ENCODE measurements at places on chromosomes 16 and 17.

GRCh38 chr17:67506966-67507365, 129.9 kb downstream of the PITPNC1 start:
- no peak for DNase-seq

DNA sequence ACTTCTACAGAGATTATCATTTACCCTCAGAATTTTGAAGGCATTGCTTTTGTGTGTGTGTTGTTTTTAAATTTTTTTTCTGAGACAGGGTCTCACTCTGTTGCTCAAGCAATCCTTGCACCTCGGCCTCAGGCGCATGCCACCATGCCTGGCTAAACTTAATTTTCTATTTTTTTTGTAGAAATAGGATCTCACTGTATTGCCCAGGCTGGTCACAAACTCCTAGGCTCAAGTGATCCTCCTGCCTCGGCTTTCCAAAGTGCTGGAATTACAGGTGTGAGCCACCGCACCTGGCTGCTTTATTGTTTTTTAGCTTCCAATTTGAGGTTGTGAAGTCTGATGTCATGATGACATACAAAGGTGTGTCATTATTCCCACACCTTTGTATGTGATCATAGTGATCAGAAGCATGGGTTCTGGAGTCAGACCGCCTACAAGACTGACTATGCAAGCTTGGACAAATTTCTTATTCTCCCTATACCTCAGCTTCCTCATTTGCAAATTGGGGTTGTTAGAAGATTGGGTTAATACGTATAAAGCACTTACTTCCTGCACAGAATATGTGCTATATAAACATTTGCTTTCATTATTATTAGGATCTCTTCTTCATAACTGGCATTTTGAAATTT, 5.8 kb downstream of the SEPHS2 start:
- no peak for DNase-seq

GRCh38 chr16:67383284-67383683, 10.0 kb downstream of the TPPP3 start:
- DNase-seq = no peak

DNA sequence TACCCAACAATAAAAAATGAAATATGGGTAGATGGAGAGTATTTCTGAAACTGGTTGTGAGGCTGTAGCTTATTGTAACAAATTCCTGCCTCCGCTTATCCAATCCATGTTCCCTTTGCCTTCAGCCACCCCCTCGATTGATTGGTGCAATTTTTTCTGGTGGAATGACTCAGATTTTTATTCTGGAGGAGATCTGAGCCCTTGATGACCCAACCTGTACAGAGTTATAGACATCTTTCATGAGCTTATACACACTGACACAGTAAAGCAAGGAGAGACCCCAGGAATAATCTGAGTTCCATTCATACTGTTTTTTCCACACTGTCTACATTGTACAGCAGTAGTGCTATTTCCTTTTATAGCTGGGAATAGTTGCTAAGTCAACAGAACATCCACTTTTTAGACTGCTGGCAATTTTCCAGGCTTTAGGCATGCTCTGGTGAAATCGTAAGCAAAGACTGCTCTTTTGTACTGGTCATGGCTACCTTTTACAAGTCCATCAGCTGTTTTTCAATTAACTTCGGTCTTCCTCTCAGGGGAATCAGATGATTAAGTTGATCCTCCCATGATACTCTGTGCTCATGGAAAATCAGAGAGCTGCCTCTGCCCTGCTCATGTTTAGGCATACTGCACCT, 30.1 kb downstream of the CCL4 start:
- DNase-seq = no peak

DNA sequence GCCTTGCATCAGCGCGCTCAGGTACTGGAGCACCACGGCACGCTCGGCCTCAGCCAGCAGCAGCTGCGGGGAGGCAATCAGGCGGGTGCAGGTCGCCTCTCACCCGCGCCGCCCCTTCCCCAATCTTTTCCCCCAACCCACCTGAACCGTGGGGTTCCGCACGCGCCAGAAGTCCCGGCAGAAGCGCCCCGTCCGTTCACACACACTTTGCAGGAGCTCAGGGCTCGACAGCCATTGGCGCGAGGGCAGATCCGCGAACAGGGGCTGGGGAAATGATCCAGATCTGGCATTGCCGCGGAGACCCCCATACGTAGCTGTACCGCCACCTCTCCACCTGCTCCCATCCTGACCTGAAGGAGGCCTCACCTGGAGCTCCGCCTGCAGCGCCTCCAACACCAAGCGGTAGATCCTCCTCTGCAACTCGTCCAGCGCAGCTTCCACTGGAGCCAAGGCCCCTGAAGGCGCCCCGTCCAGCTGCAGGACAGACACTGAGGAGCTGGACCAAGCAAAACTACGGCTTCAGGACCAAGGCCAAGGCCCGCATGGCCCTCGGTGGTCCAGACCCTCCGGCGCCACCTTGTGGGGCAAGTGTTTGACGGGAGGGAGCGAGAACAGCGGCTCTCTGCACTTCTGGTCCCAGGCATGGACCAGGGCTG, 1.4 kb upstream of the MATCAP1 start:
- DNase-seq = peak; percentile 70

DNA sequence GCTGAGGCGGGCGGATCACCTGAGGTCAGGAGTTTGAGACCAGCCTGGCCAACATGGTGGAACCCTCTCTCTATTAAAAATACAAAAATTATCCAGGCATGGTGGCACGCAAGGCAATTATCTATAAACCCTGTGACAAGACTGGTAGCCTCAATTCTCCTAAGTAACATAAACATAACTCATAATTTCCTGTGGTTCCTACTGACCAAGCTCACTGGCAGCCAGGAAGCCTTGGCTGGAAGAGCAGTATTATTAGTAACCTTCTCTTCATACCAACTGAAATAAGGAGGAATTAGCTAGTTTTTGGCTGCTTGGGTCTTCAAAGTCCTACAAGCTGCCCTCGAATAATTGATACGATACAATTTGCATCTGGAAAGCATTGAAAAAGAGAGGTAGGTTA, 31.6 kb upstream of the LRRC37A3 start:
- DNase-seq = no peak

- DNase-seq = no peak
These were observed 2.5 kb upstream of the MT1X start for GRCh38 chr16:56679818-56680217.

DNA sequence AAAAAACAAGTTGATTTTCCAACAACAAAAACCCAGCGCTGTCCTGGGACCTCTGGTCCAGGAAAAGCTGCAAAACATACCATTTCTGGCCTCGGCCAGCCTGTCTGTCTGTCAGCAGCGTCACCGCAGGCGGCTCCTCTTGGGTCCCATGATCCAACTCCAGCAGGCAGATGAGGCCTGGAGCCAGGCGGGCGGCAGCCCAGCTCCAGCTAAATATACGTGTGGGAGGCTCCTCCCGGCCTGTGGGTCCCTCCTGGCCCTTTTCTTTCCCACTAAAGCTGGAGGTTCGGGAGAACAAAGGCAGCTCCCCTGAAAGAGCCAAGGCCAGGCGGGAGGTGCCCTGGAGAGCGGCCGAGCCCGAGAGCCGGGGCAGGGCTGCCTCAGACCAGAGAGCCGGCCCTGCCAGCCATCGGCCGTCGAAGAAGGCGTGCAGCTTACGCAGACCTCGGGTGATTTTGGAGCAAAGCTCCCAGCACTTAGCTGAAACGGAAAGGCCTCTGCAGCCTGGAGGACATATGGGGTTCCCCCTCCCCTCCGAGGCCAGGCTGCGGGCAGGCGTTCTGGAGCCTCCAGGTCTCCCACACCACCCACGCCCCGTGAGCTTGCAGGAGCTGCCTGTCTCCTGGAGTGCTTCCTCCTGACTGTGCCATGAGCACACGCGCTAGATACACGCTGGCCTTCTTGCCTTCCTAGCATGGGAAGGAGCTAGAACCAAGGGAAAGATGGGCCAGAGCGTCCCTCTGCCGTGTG, 19.9 kb upstream of the JPH3 start:
- no peak for DNase-seq

DNA sequence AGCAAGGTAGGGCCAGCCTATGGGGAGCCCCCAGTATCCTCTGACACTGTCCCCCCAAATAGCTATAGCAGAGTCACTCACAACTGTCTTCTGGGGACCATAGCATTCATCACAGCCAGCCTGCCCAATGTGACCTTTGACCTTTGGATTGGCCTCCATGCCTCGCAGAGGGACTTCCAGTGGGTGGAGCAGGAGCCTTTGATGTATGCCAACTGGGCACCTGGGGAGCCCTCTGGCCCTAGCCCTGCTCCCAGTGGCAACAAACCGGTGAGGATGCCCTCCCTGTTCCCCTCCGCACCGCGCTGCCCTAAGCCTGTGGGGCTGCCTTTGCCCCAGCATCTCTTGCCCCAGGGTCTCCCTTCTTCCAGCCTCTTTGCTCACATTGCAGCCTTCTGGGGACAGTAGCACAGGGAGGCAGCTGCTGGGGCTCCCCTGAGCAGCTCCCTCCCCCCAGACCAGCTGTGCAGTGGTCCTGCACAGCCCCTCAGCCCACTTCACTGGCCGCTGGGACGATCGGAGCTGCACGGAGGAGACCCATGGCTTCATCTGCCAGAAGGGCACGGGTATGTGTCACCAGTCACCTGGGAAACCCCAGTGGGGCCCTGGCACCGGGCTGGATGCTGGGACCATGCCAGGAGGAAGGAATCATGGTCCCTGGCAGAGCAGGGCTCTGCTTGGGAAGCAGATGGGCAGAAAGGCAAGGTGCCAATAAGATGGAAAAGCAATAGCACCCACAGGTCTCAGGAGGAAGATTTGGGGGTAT, 61.1 kb downstream of the MRC2 start:
- no peak for DNase-seq

DNA sequence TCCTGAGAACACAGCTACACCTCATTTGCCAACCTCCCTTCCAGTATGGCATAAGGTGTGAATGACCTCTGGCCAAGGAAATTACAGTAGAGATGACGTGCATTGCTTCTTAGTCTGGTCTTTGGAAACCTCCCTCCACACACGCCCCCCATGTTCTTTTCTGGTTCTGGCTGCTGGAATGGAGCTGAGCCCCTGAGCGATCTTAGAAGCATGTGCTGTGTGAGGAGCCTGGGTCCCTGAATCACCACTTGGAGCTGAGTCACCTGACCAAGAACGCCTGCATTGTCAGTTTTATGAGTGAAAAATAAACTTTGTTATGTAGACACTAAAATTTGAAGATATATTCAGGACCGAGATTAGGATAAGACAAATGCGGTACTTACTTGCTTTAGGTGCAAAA, 51.4 kb downstream of the HS3ST3A1 start:
- no peak for DNase-seq

DNA sequence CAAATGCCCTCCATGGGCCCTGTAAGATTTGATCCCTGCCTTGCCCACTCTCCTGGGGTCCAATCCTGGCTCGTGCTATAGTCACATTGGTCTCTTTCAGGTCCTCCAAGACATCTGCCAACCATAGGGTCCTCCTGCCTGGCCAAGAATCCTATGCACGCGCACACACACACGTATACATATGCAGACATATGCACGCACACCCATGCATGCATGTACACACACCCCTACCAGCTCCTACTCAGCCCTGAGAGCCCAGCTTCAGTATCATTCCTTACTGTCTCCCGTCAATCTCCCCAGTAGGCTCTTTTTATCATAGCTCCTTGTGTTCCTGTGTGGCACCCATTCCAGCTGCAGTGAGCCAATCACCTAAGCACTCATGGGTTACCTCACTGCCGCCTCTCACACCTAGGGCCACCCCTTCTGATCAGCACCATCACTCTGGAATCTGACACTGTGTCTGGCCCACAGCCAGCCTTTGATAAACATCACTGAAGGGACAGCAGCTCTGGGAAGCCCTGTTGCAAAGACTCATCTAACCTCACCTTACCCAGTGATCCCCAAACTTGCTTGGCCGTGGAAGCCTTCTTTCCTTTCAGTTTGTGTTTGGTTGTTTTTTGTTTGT, 7.9 kb upstream of the DNAH17 start:
- no peak for DNase-seq

GRCh38 chr17:57311281-57312216, 55.2 kb downstream of the MSI2 start:
- DNase-seq = no peak

DNA sequence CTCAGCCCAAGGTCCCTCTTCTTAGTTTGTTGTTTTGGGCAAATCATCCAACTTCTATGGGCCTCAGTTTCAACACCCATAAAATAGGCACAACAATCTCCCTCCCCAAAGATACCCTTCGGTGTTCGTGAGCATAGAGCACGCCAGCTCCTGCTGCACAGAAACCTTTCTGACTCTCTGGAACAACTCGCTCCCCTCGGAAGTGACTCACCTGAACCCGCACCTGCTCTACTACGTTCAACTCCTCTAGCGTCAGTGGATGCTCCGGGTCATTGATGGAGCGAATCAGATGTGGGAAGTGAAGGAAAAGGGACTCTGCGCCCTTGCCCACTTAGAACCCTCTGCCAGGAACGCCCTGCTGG, 445 bp downstream of the CIAO2B start:
- no peak for DNase-seq

DNA sequence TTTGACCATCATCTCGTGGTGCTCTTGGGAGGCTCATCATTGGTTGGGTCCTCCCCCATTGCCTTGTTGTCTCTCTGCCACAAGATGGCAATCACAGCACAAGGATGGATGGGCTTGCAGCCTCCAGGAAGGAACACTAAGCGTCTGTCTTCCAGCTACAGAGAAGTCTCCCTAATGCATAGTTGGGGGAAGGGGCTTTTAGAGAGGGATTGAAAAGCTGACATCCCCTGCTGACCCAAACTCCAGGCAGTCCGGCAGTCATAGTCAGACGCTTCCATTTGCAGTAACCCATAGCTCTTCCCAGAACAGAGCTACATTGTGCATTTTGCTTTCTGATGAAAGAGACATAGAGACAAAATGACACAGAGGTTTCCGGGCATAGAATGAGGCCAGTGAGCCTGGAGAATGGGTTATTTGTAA, 111.4 kb downstream of the UTP18 start:
- peak; percentile 45 for DNase-seq

DNA sequence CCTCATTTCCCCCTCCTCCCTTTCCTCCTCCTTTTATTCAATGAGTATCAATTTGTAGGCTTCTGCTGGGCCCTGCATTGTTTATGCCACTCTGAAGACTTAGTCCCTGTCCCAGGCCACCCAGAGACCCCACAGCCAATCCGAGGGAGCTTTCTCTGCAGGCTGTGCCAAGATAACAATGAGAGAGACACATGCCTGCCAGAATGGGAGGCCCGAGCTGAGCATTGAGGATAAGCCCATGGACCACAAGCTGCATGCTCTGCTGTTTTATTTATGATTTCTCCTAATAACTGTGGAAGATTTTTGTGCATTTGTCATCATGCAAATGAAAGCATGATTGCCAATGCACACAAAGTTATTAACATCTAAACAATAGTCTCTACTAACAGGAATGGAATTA, 3.0 kb downstream of the RCVRN start:
- DNase-seq = no peak

- DNase-seq = no peak
These were observed 1447.4 kb upstream of the GOT2 start for GRCh38 chr16:60181536-60181935.

GRCh38 chr17:39963829-39964228, 1.0 kb downstream of the GSDMA start:
- DNase-seq = peak; percentile 58

GRCh38 chr16:85637061-85637807, 24.1 kb downstream of the GSE1 start:
- DNase-seq = no peak

GRCh38 chr16:71880176-71880575, 3.8 kb downstream of the ZNF821 start:
- no peak for DNase-seq
